Occipital lobe (tissue), 3 donors: ENCODE measurements at places on chromosomes 11 and 22.

GRCh38 chr11:26188554-26188953 is 143.4 kb upstream of the ANO3 start:
- DNase-seq = no peak

DNA sequence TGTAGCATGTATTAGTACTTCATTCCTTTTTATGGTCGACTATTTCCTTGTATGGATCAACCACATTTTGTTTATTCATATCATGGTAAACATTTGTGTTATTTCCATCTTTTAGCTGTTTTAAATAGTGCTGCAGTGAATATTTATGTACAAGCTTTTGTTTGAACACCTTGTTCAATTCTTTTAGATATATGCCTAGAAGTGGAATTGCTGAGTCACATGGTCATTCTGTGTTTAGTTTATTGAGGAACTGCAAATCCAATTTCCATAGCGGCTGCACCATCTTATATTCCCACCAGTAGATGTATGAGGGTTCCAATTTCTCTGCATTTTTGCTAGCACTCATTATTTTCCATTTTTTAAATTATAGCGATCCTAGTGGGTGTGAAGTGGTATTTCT is 61.5 kb upstream of the GRK2 start:
- DNase-seq = no peak

DNA sequence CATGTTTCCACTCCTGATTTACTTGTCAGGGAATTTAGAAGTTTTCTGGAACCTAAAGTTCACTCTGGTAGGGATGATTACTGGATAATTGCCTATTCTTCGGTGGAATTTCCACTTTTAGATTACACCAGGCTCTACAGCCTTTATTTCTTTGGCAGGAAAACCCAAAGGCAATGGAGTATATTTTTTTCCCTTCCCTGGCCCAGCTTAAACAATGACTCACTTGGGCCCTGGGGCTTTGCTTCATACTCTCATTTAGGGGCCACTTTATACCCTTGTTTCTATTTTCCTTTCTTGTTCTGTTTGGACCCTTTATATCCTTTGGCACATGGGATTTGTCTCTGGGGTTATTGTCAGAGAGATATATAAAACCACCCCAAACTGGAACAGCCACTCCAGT is 114.7 kb downstream of the CSTPP1 start:
- DNase-seq = no peak

- no peak for DNase-seq
These were observed 12.9 kb upstream of the MRGPRE start for GRCh38 chr11:3245071-3245470.

DNA sequence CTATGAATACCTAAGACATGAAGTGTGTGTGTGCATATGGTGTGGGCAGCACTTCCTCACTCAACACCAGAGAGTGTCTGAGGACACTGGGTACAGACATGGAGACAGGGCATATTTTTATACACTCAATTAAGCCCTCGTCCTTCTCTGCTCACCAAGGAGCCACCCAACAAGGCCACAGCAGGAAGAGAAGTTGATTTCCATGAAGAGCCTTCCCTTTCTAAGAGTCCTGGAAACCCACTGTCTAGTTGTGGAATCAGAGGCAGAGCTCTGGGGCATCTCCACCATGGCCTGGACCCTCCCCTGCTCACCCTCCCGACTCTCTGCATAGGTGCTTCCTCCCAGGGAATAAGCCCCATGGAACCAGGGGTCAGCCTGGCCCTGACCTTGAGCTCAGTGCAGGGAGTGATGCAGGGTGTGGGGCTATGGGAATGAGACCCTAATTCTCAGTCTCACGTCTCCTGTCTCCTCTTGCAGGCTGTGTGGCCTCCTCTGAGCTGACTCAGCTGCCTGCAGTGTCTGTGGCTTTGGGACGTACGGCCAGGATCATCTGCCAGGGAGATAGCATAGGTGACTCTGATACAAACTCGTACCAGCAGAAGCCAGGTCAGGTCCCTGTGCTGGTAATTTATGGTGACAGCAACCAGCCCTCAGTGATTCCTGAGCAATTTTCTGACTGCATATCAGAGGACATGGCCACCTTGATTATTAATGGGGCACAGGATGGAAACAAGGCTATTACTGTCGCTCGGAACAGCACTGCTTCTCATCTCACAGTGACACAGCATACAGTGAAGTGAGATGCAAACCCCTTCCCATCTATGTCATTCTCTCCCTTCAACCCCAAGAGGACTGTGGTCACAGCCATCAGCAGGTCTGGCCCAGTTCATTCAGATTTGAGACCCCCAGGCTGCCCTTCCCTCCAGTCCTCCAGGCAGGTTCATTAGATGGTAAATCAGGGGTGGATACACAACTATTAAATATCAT is 14.6 kb upstream of the IGLL5 start:
- DNase-seq = no peak

DNA sequence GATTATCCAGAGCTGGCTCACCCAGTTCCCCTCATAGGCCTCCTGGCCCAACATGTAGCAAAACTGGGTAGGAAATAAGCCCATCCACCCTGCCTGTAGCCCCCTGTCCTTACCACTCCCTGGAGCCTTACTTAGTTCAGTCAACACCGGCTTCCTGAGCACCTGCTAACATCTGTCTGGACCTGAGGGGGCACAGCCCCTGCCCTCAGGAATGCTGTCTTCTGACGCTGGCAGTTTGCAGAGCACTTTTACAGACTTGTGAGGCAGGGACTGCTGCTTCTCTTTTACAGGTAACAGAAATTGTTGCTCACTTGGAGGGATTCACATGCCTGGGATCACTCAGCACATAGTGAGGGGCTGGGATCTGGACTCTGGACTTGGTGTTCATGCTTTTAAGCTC is 152.0 kb upstream of the TBCEL start:
- no peak for DNase-seq

- no peak for DNase-seq
These were observed 9.6 kb upstream of the HTATIP2 start for GRCh38 chr11:20353829-20354434.

DNA sequence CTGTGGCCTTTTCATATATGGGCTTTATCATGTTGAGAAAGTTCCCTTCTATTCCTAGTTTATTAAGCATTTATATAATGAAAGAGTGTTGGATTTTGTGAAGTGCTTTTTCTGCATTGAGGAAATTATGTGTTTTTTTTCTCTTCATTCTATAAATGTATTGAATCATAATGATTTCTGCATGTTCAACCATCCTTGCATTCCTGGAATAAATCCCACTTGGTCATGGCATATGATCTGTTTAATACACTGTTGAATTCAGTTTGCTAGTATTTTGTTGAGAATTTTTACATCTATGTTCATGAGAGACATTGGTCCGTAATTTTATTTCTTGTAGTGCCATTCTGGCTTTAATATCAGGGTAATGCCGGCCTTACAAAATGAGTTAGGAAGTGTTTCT is 25.8 kb downstream of the PIM3 start:
- no peak for DNase-seq

- DNase-seq = peak; percentile 76
These were observed 535 bp downstream of the AQP11 start for GRCh38 chr11:77590194-77590782.

DNA sequence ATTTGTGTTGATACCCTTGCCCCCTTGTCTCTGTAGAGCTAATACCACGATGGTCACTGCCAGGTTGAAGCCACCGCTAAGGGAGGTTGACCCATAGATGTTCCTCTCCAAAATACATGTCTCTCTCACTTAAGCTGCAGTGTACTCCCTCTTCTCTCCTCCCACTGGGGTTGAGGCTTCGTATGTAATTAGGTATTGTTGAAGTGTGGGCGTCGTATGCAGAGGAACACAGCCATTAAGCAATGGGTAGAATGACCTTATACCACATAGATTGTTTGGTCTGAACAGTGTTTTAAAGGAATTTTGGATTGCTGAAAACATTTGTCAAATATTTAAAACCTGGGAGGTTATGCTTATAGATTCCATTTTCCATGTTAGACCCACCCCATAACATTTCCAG is 71.9 kb downstream of the TRAF6 start:
- DNase-seq = no peak

- DNase-seq = no peak
These were observed 1.0 kb upstream of the TMEM86A start for GRCh38 chr11:18697576-18697975.

GRCh38 chr11:33935005-33935404 is 43.1 kb upstream of the LMO2 start:
- no peak for DNase-seq

GRCh38 chr11:129705933-129706332 is 109.7 kb upstream of the TMEM45B start:
- DNase-seq = no peak

- DNase-seq = no peak
These were observed 230.1 kb downstream of the MIAT start for GRCh38 chr22:26887456-26887855.

DNA sequence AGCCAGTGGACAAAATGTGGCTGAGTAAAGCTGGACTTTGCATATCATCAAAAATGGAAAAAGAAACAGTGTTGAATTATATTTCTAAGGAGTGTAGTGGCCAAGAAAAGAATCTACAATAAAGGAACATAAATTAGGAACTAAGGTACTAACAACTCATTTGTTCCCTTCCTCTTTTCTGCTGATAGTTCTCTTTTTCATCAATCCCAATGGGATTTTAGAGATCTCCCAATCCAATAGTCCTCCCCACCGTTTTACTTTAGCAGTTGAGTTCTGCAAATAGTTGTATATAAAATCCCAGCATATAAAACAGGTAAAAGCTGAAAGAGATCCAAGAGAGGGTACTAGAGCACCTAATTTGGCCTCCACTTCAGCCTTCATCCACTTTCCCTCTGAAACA is 2.0 kb downstream of the PRCP start:
- no peak for DNase-seq

DNA sequence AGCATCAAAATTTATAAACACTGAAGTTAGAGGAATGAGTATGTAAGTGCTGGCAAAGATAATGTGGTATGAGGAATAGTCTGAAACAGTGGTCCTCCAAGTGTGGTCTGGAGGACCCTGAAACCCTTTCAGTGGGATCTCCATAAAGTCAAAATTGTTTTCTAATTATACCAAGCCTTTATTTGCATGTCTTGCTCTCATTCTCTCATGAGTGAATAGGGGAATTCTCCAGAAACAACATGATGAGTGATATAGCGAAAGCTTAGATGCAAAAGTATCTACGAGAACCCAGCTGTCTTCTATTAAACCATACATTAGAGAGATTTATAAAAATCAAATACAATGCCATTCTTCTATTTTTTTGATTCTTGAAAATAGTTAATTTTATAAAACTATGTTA is 145.0 kb upstream of the RAG2 start:
- DNase-seq = no peak

GRCh38 chr22:42693055-42693762 is 27.5 kb downstream of the A4GALT start:
- no peak for DNase-seq

DNA sequence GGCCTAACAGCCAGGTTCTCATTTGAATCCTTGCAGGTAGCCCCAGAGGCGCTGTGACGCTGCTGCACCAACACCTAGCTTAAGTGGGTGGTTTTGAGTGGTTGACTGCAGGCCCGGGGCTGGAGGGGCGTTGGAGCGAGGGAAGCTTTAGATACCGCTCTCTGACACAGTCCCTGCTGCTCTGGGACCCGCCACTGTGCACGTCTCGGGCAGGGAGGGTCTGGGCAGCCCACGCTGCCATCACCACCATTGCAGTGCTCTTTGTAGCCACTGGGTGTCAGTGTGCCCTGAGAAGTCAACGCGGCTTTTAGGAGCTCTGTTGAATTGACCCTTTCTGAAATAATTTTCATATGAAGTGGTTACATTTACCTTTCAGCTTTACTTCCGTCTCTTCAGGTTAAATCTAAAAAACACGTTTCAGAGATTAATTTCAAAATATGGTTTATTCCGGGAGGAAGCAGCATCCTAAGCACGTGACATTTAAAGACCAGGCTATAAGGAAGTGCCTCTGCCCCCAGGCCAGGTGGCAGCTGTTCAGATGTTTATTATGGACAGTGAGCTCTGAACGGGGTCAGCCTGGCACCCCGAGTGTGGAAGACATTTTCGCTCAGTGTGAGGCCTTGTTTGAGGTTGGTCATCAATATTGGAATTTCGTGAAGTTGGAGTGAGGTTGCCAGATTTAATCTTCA is 30.9 kb upstream of the PARVB start:
- peak; percentile 16 for DNase-seq

GRCh38 chr22:20563466-20563906 is 56.1 kb downstream of the MED15 start:
- no peak for DNase-seq

GRCh38 chr22:42180349-42180842 is 49.8 kb upstream of the CYP2D6 start:
- peak; percentile 35 for DNase-seq

- DNase-seq = no peak
These were observed 26.5 kb upstream of the WNT7B start for GRCh38 chr22:46003271-46004091.

DNA sequence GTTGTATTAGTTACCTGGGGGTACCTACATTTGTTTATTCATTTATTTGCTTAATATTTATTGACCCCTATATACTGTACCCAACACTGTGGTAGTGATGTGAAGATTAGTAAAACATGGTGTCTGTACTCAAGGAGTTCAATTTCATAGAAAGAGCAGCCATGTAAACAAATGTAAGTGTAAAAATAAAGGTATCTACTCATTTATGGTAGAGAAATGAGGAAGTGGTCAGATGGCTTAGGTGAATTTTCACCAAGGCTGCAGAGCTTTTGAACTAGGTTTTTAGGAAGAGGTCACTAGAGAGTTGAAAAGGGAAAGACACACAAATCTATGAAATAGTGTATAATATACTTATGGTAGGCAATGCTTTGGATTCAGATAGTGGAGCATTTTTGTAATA is 11.1 kb downstream of the CTR9 start:
- DNase-seq = no peak

GRCh38 chr11:28757725-28758515 is 649.7 kb downstream of the METTL15 start:
- DNase-seq = no peak

GRCh38 chr11:72594493-72595291 is 79.5 kb downstream of the PDE2A start:
- DNase-seq = no peak

GRCh38 chr11:126764231-126764630 is 236.3 kb downstream of the KIRREL3 start:
- no peak for DNase-seq

GRCh38 chr22:21698430-21699329 is 32.9 kb downstream of the PPIL2 start:
- DNase-seq = no peak

DNA sequence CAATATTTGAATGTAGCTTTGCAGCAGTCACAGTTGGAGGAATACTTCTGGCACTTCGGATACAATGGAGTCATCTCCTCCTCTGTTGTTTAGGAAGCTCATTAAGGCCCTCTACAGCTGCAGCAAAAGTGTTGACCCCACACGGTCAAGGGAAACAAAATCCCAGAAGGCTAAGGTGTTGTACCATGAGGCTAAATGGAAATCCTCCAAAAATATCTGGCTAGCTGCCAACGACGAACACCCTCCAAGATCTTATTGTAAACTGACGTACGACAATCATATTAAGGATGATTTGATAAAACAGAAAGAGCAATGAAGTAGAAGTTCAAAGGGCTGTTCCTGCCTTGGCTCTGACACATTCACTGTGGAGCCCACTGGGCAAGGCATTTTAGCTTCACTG is 4.0 kb downstream of the POGLUT3 start:
- DNase-seq = no peak
